ENCODE measurements at places on chromosomes 16 and 17.

DNA sequence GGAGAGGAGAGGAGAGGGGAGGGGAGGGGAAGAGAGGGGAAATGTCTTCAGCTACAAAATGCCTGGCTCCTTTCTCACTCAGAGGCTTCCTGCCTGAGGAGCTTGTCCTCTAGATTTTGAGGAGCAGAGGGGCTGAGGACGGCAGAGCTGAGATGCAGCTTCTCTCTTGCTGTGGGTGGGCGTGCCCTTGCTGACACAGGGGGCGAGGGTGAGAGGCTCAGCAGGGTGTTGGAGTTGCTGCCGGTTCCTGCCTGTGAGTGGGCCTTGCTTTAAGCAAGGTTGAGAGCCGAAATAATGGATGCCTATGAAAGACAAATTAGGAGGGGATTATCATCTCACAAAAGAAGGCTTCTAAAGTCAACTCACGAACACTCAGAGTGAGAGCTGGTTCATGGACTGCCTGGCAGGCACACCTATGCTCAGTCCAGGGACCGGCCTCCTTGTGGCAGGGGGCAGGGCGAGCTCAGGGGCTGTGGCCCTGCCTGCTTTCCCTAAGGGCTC, 215.6 kb downstream of the MSI2 start:
- H3K4me3 ChIP-seq = peak overlapping the region; percentile 8
- peaks cover 85% of the 10 kb centered on the region for H3K4me1 ChIP-seq
- H3K27me3 ChIP-seq = no peaks in the 10 kb centered on the region
- peak; percentile 69 for DNase-seq
- H3K27ac ChIP-seq = no peak overlapping the region

- DNase-seq = no peak
- no peaks in the 10 kb centered on the region for H3K36me3 ChIP-seq
Measured at GRCh38 chr16:28924399-28924761, 658 bp downstream of the RABEP2 start.

DNA sequence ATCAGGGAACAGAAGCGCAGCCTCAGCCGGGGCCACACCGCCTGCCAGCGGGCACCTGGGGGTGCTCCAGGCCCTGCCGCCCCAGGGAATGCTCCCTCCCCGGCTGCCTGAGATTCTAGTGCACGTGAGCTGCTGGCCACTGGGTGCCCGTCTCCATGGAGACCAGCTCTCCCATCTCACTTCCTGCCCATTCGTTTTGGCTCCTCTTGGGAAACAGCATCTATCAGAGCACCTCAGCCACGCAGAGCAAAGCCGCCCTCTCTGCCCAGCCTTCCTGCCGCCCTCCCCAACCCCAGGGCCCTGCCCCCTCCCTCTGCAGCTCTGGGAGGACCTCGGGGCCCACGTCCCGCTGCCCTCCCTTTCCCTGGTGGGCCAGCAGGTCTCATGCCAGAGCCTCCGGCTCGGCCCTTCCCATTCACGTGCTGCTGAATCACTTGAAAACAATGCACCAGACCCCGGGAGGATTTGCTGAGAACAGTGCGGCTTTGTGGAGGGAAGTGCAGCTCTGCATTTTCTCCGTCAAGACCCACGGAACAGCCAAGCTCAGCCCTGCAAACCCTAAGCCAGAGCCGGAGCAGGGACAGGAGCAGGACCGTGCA, 19.4 kb downstream of the CEP295NL start:
- H3K27me3 ChIP-seq = no peaks in the 10 kb centered on the region
- DNase-seq = peak; percentile 90
- H3K4me1 ChIP-seq = peaks cover 31% of the 10 kb centered on the region
- no peaks in the 10 kb centered on the region for H3K36me3 ChIP-seq

- peaks cover 16% of the 10 kb centered on the region for H3K36me3 ChIP-seq
- H3K4me3 ChIP-seq = no peak overlapping the region
- H3K27me3 ChIP-seq = no peaks in the 10 kb centered on the region
- peak; percentile 83 for DNase-seq
- H3K27ac ChIP-seq = no peak overlapping the region
- no peaks in the 10 kb centered on the region for H3K4me1 ChIP-seq
Measured at GRCh38 chr17:3827124-3827773, 18.8 kb downstream of the NCBP3 start.

DNA sequence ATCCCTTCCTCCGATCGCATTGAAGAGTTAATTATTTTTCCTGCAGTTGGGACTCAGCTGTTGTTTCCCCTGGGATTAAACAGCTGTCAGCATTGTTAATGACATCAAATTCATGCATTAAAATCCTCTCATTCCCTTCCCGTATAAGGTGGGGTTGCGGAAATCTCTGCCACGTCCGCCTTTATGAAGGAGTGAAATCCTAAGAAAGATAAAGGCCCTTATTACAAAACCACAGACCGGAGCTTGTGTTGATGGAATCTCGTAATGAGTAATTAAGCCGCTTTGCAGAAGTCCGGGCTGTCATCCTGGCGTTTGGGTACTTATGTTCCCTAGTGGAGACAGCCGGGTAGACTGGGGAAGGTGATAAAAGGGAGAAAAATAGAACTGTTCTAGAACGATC, 627.6 kb downstream of the MAF start:
- DNase-seq = no peak
- H3K36me3 ChIP-seq = no peaks in the 10 kb centered on the region
- H3K27ac ChIP-seq = no peak overlapping the region
- no peaks in the 10 kb centered on the region for H3K27me3 ChIP-seq
- peaks cover 9% of the 10 kb centered on the region for H3K4me1 ChIP-seq
- H3K4me3 ChIP-seq = no peak overlapping the region

DNA sequence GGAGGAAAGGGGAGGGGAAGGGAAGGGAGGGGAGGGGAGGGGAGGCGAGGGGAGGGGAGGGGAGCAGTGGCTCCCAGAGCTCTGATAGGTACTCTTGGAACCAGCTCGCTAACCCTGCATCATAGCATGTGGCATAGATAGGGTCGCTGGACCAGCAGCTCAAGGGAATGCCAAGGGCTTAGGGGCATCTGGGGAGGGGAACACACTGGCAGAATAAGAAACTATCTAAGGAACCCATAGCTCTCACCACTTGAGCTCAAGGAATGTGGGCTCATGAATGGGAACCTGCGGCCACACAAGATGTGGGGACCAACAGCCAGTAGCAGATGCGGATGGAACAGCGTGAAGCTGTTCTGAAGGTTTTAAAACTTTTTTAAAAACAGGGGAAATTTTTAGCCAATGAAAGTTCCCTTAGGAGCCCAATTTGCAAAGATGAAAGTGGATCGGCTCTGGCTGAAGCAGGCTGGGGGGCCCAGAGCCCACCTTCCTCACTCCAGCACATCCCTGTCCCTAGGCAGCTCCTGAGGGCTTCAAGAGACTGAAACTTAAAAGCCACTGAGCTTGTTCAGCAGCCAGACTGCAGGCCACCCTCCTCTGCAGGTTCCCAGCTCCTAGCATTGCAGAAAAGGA, 46.9 kb downstream of the PIMREG start:
- peak; percentile 57 for DNase-seq
- H3K27ac ChIP-seq = no peak overlapping the region

GRCh38 chr17:49972486-49973270, 3.7 kb downstream of the DLX4 start:
- peak overlapping the region; percentile 31 for H3K4me3 ChIP-seq
- peaks cover 86% of the 10 kb centered on the region for H3K27me3 ChIP-seq
- peaks cover 69% of the 10 kb centered on the region for H3K4me1 ChIP-seq
- no peak overlapping the region for H3K27ac ChIP-seq

- H3K36me3 ChIP-seq = no peaks in the 10 kb centered on the region
- H3K4me1 ChIP-seq = peaks cover 12% of the 10 kb centered on the region
- no peak for DNase-seq
Measured at GRCh38 chr17:76189247-76189646, 48.2 kb upstream of the FOXJ1 start.

DNA sequence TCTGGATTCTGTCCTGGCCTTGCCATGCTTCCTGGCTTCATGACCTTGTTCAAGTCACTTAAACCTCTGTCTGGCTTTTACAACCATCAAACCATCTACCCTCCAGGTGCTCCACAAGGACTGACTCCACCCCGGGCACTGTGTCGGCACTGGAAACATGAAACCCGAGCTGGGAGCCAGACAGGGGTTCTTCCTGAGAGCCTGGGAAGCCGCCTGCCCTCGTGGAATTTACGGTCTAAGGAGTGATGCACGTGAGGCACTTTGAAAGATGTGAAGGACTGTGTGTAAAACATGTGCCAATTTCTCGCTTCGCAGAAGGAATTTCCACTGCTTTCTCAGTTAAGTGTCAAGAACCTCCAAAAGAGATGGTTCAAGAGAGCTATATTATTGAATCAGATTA, 11.6 kb downstream of the CDK5R1 start:
- no peaks in the 10 kb centered on the region for H3K4me1 ChIP-seq
- H3K27me3 ChIP-seq = no peaks in the 10 kb centered on the region
- DNase-seq = no peak
- H3K4me3 ChIP-seq = no peak overlapping the region
- H3K36me3 ChIP-seq = no peaks in the 10 kb centered on the region

GRCh38 chr17:59853168-59853918, 39.4 kb downstream of the TUBD1 start:
- no peak overlapping the region for H3K27ac ChIP-seq
- no peak overlapping the region for H3K4me3 ChIP-seq
- H3K4me1 ChIP-seq = no peaks in the 10 kb centered on the region
- H3K36me3 ChIP-seq = no peaks in the 10 kb centered on the region

GRCh38 chr17:51461578-51462004, 201.2 kb downstream of the UTP18 start:
- no peaks in the 10 kb centered on the region for H3K27me3 ChIP-seq
- no peak overlapping the region for H3K27ac ChIP-seq
- H3K4me3 ChIP-seq = no peak overlapping the region
- H3K4me1 ChIP-seq = no peaks in the 10 kb centered on the region
- peak; percentile 63 for DNase-seq

DNA sequence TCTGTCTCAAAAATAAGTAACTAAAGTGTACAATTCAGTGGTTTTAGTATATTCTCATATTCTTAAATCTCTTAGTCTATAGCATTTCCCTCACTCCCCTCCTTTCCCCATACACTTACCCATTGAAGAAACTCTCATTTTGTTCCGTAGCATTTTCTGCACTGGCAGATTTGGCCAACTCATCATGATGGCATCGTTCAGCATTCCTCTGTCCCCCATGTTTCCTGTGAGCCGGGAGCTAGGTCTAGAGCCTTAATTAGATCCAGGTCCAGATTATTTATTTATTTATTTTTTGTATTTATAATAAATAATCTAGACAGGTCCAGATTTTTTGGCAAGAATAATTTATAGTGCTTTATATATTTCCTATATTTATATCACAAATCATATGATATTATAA, 31.0 kb downstream of the HEATR3 start:
- H3K36me3 ChIP-seq = no peaks in the 10 kb centered on the region
- DNase-seq = no peak
- no peak overlapping the region for H3K4me3 ChIP-seq
- no peak overlapping the region for H3K27ac ChIP-seq

DNA sequence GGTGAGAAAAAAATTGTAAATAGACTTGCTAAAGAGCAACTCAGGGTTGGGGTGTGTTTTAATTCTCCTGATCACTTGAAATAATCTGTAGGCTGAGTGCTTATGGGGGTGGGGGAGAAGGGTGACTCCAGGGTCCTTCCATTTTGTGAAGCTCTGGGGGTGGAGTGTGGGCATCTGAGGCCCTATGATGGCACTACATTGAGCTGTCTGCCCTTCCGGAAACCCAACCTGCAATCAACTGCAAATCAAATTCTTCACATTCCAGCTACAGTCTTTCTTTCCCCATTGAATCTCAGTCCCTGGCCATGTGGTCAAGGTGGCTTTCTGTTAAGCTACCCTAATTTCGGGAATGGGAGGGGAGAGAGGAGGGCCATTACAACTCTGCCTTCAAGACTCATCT, 6.0 kb upstream of the CDC6 start:
- H3K27ac ChIP-seq = no peak overlapping the region
- no peaks in the 10 kb centered on the region for H3K4me1 ChIP-seq
- H3K36me3 ChIP-seq = no peaks in the 10 kb centered on the region

- peak overlapping the region; percentile 75 for H3K27ac ChIP-seq
- no peaks in the 10 kb centered on the region for H3K36me3 ChIP-seq
- no peaks in the 10 kb centered on the region for H3K27me3 ChIP-seq
- peaks cover 7% of the 10 kb centered on the region for H3K4me1 ChIP-seq
Measured at GRCh38 chr17:44200478-44201155, 933 bp upstream of the ATXN7L3 start.

- DNase-seq = no peak
- no peaks in the 10 kb centered on the region for H3K4me1 ChIP-seq
- no peak overlapping the region for H3K4me3 ChIP-seq
- no peak overlapping the region for H3K27ac ChIP-seq
- H3K27me3 ChIP-seq = no peaks in the 10 kb centered on the region
Measured at GRCh38 chr16:66121466-66121865, 245.0 kb upstream of the CDH5 start.

GRCh38 chr16:82412770-82413169, 214.0 kb upstream of the CDH13 start:
- H3K36me3 ChIP-seq = no peaks in the 10 kb centered on the region
- no peaks in the 10 kb centered on the region for H3K4me1 ChIP-seq
- H3K4me3 ChIP-seq = no peak overlapping the region
- H3K27ac ChIP-seq = no peak overlapping the region
- no peak for DNase-seq
- no peaks in the 10 kb centered on the region for H3K27me3 ChIP-seq

DNA sequence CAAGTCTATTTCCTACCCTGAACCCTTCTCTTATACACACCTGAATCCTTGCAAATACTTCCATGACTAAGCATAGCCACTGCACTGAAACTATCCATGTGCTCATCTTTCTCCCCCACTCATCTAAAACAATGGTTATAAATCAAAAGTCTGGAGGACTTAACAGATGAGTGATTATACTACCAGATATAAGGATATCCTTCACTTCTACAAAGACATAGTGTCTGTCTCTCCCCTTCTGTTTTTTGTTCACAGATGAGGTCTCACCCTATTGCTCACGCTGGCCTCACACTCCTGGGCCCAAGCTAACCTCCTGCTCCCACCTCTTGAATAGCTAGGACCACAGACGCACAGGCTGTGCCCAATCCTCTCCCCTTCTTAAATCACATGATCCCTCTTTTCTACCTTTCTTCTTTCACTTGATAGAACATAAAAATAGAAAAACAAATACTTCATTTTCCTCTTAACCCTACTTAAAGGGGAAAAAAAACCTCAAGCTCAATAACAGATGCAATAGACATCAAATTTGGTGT, 19.2 kb downstream of the CEP112 start:
- H3K36me3 ChIP-seq = peaks cover 12% of the 10 kb centered on the region
- no peaks in the 10 kb centered on the region for H3K27me3 ChIP-seq
- H3K27ac ChIP-seq = no peak overlapping the region
- no peak for DNase-seq

- DNase-seq = no peak
- no peaks in the 10 kb centered on the region for H3K36me3 ChIP-seq
- no peak overlapping the region for H3K4me3 ChIP-seq
- peaks cover 19% of the 10 kb centered on the region for H3K4me1 ChIP-seq
Measured at GRCh38 chr16:77499373-77500285, 64.8 kb upstream of the ADAMTS18 start.

DNA sequence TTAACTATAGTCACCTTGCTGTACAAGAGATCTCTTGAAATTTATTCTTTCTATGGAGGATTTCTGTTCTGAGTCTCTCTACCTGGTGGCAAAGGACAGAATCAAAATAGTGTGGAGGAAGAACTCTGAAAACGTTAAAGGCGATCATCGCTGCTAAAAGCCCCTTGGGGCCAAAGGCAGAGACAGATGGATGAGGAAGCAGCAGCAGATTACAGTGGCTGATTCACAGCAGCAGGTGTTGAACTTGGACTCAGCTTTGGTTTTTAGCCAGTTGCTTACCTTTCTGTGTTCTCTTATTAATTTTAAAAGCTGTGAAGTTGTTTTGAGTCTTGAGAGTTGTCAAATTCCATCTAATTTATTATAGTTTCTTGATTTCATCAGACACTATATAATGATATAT, 956.1 kb upstream of the GOT2 start:
- no peak overlapping the region for H3K4me3 ChIP-seq
- no peak for DNase-seq
- no peaks in the 10 kb centered on the region for H3K27me3 ChIP-seq
- peaks cover 7% of the 10 kb centered on the region for H3K4me1 ChIP-seq

GRCh38 chr17:1979182-1979985, 45.8 kb downstream of the RTN4RL1 start:
- H3K27me3 ChIP-seq = peaks cover 28% of the 10 kb centered on the region
- no peak overlapping the region for H3K27ac ChIP-seq
- H3K4me3 ChIP-seq = no peak overlapping the region
- DNase-seq = peak; percentile 50
- no peaks in the 10 kb centered on the region for H3K36me3 ChIP-seq
